ENCODE measurements at places on chromosomes 1 and 21.

DNA sequence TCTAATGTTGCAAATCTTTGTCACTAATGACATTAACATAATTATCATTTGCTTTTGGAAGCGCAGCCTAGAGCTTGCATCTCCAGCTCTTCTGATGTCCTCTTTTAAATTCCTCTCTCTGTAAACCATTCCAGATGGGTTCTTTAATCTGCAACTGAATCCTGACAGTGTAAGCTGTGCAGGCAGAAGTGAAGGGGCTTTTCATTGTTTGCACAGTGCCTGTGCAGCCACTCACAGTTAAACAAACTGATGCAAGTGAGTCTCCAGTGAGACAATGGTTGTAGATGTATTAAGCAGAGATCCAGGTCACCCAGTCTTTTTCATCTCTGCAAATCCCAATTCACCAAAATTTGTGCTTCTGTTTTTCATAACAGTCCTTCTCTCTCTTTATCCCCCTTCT lies 22.5 kb upstream of the FCRL5 start:
- no peak for DNase-seq
- H3K27me3 ChIP-seq = peaks cover 10% of the 10 kb centered on the region
- no peaks in the 10 kb centered on the region for H3K4me1 ChIP-seq
- H3K36me3 ChIP-seq = no peaks in the 10 kb centered on the region

DNA sequence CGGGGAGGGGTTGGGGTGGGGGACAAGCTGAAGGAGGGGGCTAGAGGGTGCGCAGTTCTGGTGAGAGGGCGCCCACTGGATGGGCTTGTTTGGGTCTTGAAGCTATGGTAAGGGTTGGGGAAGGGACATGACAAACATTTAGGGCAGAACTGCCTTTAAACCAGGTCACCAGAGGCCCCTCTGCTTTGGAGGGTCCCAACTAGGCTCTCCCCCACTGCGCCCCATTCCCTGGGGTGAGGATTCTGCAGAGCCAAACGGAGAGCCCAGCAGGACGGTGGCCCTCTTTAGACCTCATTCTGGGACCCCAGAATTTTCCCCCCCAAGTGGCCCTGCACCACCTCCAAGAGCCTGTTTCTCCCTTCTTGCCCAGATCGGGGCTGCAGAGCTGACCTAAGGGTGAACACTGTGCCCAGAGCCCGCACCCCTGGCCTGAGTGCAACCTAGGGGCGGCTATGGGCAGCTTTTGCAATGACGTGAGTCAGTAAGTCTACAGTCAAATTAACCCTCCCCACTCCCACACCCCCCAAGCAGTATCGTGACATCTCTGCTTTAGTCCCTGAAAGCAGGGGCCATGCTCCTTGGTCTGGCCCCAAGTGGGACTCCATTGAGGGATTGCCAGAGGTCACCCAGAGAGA lies 593.8 kb downstream of the MATN1 start:
- no peaks in the 10 kb centered on the region for H3K36me3 ChIP-seq
- H3K27ac ChIP-seq = no peak overlapping the region
- H3K27me3 ChIP-seq = peaks cover 2% of the 10 kb centered on the region
- H3K4me3 ChIP-seq = no peak overlapping the region
- no peaks in the 10 kb centered on the region for H3K4me1 ChIP-seq
- DNase-seq = no peak

DNA sequence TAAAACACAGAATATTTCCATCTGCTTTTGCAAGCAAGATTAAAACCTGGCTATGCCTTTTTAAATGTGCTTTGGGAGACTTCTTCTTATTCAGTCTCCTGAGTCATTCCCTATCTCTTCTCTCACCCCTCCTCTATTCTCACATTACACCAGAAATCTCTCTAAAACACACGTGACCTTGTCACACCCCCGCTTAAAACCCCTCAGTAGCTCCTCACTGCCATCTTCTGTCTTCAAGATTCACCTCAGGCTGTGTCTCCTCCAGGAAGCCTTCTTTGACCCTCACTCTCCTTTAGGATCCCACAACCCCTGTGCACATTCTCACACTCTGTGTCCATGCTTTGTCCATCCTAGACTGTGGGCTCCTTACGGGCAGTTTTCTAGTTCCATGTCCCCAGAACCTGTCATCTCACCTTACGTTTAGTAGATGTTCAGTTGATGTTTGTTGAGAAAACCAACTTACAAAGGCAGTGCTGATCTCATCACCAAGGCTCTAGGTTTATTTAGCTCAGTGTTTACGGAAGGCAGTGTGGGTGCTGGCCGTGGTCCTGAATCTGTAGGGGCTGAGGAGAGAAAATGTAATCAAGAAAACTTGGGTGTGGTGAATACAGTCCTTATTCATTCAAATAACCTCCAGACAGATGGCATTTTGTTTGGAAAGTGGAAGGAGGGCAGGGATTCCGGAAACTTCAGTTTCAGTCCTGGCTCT lies 143.5 kb downstream of the DMRTA2 start:
- H3K27ac ChIP-seq = no peak overlapping the region
- no peaks in the 10 kb centered on the region for H3K4me1 ChIP-seq
- no peak for DNase-seq
- no peak overlapping the region for H3K4me3 ChIP-seq

DNA sequence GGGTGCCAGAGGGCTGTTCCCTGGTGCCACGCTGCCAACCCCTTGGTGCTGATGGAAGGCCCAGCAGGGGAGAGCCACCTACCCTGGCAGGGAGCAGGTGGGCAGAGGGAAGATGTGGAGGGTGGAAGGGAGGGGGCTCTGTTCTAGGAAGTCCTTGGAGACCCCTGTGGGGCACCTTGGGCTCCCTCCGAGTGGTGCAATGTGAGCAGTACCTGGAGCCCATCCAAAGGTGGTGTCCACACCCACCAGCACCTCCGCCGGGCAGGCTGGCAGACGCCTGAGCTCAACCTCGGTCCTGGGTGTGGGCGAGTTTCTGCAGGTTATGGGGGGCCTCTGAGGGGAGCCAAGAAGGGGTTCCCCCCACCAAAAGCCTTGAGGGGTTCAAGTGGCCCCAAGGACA lies 11.3 kb upstream of the DNMT3L start:
- DNase-seq = no peak
- no peak overlapping the region for H3K27ac ChIP-seq
- peaks cover 24% of the 10 kb centered on the region for H3K27me3 ChIP-seq

- H3K4me3 ChIP-seq = no peak overlapping the region
- no peaks in the 10 kb centered on the region for H3K27me3 ChIP-seq
- peaks cover 48% of the 10 kb centered on the region for H3K36me3 ChIP-seq
These were observed 56.0 kb downstream of the CD46 start for GRCh38 chr1:207807690-207808321.
